CD4-positive, CD25-positive, alpha-beta regulatory T cell (primary cell): ENCODE measurements at places on chromosomes 5 and 9. TPM values are rescaled to one million over a fixed set of nuclear protein-coding genes. Genes with fewer than 3 reads are reported as not detected.

SHISAL2B gene
- not detected for polyA plus RNA-seq

GFM2 gene
- 10.0 TPM for polyA plus RNA-seq

MAT2B gene
- 442 TPM for polyA plus RNA-seq

FRMD3 gene
- polyA plus RNA-seq, result 0.25 TPM

ARL14EPL gene
- not detected for polyA plus RNA-seq

PCDHA12 gene
- polyA plus RNA-seq, result not detected

FOXD4L6 gene
- polyA plus RNA-seq, result not detected

TEX48 gene
- not detected for polyA plus RNA-seq

LCN15 gene
- polyA plus RNA-seq, result not detected

ANXA2R gene
- 35.8 TPM for polyA plus RNA-seq

PCDHAC1 gene
- not detected for polyA plus RNA-seq
